NCI-H510A treated with DMSO at 0.1 percent for 48 hours (cell line): ENCODE measurements at places on chromosomes 11 and 22.

DNA sequence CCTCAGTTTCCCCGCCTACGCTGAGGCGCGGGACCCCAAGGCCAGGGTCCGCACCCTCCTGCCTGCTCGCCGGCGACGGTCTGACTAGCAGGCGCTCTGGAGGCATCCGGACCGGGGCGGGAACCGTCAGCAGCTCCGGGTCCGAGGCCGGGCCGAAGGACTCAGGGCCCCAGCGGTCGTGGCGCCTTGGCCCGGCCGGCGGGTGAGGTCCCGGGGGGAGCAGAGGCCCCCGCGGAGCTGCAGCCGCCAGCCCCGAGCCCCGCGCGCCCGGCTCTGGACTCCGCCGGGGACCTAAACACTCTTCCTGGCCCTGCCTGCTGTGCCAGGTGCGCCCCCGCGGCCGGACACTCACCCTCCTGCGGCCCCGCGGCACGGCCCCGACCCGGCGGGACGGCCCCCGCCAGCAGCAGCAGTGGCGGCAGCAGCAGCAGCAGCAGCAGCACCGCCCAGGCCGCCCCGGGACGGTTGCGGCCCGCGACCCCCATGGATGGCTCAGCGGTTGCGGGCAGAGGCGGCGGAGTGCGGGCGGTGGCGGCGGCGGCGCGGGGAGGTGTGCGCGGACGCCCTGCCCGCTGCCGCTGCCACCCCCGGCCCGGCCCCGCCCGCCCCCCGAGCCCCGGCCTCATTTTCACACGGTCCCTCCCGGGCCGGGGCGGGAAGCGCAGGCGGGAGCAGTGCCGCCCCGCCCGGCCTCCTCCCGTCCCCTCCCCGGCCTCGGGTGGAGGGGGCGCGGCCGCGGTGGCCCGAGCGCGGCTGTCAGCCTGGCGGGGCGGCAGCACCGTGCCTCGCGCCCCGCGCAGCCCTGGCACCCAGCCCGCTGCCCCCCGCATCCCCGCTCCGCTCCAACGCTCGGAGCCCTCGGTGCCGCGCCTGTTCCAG is at the start of gene SCUBE2:
Gene SCUBE2 (minus strand): TSS at position 556 of the 879 bp plus-strand sequence. CDS start 71 bp downstream, at position 485.
- DNase-seq, result no peak

DNA sequence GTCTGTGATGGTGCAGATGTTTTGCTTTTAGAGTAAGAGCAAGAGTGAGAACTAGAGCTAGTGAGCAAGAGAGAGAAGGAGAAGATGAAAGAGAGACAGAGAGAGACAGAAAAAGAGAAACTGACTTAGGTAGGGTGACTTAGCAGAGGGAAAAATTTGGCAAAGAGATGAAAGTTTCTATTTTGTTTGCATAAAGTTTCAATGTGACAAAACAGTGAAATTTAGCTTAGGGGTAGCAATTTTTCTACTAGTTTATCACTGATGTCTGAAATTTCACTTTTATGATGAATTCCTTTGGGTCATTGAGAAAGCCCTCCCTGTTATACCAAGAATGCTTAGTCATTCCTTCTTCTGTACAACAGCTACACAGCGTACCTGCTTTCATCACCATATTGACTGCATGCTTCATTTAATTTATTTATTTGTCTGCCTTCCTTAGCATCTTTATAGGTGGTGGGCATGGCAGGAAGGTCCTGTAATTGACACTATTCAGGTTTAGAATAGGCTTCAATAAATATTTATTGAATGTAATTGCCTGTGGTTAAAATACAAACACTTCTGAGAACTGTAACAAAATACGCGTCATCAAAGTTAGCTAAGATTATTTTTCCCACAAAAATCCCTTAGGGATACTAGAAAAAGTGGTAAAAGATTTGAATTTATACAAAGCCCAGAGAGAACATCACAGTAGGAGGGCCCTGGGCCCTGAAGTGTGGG is 19.9 kb upstream of the CTSC start:
- peak; percentile 46 for DNase-seq

GRCh38 chr11:72813740-72814285 is 398 bp upstream of the ATG16L2 start:
- peak; percentile 91 for DNase-seq

- no peak for DNase-seq
These were observed 15.0 kb downstream of the ANO1 start for GRCh38 chr11:70092959-70093715.
